Stimulated activated CD8-positive, alpha-beta memory T cell treated with anti-CD3 and anti-CD28 coated beads, Interleukin-4, amount 100 ng/mL, for 1 hour (primary cell): ENCODE measurements at places on chromosomes 6 and 20.

DNA sequence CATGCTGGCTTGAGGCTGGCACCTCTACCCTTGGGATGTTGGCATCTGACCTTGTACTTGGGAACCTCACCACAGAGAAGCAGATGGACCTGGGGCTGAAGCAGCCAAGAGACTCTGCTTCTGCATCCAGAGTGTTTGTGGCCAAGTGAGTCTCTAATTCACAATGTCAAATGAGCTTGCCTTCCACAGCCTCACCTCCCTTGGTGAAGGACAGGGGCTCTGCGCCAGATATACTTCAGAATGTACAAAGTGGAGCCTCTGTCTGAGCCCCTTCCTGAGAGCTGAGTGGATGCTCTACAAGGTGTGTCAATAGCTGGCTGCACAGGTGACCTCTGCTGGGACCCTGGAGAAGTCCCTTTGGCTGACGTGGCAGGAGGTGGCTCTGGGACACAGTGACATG, 508.9 kb downstream of the CDH26 start:
- DNase-seq: no peak

- DNase-seq: no peak
These were observed 189.8 kb downstream of the ZDHHC14 start for GRCh38 chr6:157570752-157571151.

DNA sequence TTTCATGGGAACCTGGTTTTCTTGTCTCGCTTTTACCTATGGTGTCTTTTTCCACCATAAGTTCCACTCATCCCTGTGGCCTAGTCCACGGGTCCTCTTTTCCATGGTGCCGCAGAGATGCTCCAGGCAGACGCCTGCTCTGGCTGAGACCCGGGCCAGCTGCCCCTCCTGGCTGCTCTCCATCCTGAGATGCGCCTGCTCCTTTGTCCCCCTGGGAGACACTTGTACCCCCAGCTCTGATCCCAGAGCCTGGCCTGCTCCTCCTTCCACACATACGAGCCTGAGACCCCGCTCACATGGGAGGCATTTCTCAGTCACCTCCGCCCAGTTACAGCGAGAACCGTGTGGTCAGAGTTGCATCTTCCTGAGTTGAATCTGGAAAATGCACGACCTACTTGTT, 29.6 kb downstream of the RNASET2 start:
- DNase-seq: no peak

DNA sequence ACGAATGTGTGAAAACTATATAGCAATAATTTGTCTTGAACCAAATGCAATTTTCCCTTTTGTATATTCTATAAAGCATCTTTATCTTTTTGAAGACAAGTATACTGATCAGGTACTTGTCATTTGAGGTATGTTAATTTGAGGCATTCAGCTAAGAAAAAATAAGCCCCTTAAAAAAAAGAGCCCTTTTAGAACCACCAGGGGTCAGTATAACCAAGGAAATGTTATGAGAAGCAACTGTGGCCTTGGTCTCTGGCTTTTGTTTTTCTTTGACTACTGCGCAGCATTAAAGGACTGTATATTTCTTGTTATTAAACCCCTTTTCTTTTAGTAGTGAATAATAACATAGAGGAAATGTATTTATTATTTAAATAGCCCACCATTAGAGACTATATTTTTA, 43.1 kb downstream of the CD109 start:
- DNase-seq: no peak

GRCh38 chr6:4446982-4447381, 311.6 kb upstream of the ECI2 start:
- no peak for DNase-seq

GRCh38 chr6:152054441-152054840, 247.0 kb downstream of the ESR1 start:
- DNase-seq: no peak

DNA sequence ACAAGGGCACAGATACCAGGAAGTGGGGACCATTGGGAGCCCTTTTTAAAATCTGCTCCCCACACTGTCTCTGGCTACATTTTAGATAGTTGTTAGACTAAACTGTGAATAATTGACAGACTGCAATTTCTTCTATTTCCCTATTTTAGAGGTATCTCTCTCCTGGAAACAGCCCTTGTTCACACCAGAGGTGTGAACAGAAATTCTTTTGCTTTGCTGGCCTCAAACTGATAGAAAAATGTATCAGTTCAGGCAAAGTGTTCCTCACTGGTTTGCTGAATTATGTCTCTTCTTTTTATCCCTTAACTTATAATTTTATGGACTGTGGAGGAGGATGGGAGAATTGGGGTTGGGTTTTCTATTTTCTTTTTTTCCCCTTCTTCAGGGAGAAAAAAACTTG, 513.2 kb upstream of the SULF2 start:
- no peak for DNase-seq

- no peak for DNase-seq
These were observed 63.9 kb downstream of the FARS2 start for GRCh38 chr6:5325173-5325572.

DNA sequence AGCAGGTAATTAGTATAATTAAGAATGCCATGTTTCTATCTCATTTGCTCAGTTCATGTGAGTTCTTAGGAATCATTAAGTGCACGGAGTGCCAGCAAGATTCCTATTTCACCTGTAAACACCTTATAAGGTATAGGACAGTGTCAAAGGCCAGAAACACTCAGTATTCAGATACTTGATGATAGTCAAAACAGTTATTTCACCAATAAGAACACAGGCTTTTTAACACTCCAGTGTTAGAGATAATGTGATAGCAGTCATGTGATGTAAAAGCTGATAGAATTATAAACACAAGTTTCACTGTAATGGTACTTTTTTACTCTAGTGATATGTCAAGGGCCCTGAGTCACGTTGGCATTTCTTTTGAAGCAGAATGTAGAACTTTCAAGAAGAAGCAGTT, at the start of gene GPRC6A:
GPRC6A (minus strand) TSS at position 101 of the 400 bp plus-strand sequence; CDS start at position 31, 70 bp downstream.
- DNase-seq: no peak

DNA sequence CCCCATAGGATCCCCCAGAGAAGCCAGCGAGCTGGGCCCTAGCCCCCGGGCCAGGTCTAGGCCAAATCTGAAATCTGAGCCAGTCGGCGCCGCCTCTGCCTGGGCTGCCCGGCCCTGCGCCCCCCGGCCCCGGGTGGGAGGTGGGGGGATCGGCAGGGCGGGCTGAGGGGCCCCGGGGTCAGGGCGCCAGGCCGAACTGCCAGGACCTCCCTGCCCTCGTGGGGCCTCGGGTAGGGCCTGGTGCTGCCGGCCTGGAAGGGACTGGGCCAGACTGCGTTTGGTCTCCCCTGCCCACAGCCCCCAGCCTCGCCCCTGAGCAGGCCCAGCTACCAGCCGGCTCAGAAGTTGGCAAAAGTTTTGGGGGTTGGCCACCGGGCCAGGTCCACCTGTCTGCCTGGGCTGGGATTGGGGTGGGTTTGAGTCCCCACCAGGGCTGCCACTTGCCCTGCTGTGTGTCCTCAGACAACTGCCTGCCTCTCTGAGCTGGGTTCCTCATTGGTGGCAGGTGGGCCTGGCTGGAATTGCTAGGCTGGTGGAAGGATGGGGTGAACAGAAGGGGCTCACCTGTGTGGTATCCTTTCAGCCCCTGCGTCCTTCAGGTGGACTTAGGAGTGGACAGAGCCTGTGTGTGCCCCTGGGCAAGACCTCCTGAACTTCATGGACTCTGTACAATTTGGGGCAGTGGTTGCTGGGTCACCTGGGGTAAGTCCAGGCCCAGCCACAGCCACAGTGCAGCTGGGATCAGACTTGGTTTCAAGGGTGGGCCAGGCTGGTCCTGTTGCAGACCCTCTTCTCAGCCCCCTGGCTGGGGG, 801 bp downstream of the SRC start:
- no peak for DNase-seq

DNA sequence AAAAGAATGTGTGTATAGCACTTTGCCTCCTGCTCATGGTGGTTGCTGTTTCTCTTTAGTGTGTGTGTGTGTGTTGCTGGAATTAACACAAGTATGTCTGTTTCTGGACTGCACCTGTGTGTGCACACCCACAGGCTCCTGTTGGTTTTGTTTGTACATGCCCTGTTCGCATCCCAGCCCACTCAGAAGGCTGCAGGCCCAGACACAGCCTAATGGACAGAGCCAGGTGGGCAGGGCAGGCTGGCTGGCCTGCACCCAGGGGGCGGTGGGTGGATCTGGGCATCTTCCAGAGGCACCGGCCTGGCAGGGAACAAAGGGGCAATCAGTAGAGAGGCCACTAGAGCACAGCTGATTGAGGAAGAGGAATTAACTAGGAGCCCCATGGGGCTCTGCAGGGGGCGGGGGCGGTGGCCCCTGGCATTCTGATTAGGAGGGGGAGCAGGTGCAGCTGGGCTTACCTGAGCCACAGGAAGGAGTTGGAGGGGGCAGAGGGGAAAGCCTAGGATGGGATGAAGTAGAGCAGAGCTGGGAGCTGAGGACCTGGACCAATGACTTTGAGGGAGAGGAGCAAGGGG, 21.9 kb downstream of the CD40 start:
- DNase-seq: no peak

GRCh38 chr6:105452924-105453756, 50.3 kb upstream of the PREP start:
- DNase-seq: peak; percentile 35

GRCh38 chr20:36926653-36927200, 24.8 kb downstream of the SAMHD1 start:
- DNase-seq: no peak

DNA sequence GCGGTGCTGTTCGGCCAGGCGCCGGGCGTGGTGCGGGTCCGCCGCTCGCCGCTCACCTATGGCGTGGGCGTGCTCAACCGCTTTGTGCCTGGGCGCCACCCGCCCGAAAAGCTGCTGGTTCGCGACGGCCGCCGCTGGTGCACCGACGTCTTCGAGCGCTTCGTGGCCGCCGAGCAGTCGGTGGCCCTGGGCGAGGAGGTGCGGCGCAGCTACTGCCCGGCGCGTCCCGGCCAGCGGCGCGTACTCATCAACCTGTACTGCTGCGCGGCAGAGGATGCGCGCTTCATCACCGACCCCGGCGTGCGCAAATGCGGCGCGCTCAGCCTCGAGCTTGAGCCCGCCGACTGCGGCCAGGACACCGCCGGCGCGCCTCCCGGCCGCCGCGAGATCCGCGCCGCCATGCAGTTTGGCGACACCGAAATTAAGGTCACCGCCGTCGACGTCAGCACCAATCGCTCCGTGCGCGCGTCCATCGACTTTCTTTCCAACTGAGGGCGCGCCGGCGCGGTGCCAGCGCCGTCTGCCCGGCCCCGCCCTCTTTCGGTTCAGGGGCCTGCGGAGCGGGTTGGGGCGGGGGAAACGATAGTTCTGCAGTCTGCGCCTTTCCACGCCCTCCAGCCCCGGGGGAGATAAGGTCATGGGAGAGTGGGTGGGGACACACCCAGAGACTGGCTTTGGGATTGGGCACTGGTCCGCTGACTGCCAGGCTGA, 15.7 kb downstream of the ADISSP start:
- DNase-seq: no peak

DNA sequence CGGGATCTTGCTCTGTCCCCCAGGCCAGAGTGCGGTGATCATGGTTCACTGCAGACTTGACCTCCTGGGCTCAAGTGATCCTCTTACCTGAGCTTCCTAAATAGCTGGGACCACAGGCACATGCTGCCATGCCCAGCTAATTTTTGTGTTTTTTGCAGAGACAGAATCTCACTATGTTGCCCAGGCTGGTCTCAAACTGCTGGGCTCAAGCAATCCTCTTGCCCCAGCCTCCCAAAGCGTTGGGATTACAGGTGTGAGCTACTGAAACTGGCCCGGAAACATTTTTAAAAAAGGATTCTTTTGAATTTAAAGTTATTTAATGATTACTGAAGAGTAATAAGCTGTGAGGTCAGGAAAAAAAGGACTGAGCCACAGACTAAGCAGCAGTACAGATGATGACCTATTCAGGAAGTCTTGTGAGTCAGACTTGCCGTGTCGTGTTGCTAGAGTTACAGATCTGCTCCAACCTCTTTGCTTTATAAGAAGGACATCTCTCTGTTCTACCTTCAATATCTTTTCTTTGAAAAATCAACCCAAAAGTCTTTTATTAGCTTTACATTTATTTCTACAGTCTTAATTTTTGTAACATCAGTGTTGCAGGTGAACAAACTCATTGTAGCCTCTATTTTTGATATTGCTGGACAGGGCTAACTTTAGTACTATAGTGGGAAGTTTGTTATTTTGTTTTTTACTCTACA, 108.7 kb downstream of the NCOA3 start:
- DNase-seq: peak; percentile 65

DNA sequence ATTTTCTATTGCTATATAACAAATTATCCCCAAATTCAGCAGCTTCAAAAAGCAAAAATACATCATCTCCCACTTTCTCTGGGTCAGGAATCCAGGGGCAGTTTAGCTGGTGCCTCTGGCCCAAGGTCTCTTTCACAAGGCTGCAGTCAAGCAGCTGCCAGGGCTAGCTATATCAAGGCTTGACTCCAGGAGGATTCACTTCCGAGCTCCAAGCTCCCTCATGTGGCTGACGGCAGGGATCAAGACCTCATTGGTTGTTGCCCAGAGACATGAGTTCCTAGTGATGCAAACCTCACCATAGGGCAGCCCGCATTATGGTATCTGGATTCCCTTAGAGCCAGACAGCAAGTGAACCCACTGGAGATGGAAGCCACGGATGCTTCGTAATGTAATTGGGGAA, 1.3 kb upstream of the VNN1 start:
- DNase-seq: no peak

DNA sequence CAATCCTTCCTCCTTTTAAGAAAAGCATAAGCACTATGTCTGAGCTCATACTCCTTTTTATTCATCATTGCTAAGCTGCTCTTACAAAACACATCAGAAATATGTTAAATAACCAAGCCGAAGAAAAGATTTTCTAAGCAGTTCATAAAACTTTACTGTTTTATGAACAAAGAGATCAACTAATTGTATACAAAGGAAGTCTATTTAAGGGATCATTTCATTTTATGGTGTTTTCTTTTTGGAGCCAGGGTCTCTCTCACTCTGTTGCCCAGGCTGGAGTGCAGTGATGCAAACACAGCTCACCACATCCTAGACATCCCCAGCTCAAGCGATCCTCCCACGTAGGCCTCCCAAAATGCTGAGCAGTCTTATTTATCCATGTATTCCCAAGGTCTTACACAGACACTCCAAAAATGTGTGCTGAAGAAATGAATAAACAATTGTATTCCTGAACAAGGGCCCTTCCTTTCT, 9.3 kb downstream of the NUDT3 start:
- no peak for DNase-seq

GRCh38 chr20:10805764-10806163, 132.0 kb upstream of the JAG1 start:
- no peak for DNase-seq

- no peak for DNase-seq
These were observed 16.7 kb upstream of the B3GAT2 start for GRCh38 chr6:70973604-70974003.

GRCh38 chr6:141483598-141484061, 649.1 kb upstream of the GJE1 start:
- DNase-seq: peak; percentile 23

DNA sequence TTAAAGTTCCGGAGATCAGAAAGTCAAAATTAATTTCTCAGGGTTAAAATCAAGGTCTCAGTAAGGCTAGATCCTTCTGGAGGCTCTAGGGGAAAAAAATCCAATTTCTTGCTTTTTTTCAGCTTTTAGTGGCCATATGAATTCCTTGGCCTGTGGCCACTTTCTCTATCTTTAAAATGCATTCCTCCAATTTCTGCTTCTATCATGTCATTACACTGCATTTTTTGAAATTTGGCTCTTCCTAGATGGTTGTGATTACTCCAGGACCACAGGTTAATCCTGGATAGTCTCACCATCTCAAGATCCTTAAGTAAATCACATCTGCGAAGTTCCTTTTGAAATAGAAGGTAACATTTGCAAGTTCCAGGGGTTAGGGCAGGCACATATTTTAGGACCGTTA, 1294.9 kb upstream of the CITED2 start:
- no peak for DNase-seq
